NCI-H2107 (cell line): ENCODE measurements at places on chromosomes 6 and 20.

DNA sequence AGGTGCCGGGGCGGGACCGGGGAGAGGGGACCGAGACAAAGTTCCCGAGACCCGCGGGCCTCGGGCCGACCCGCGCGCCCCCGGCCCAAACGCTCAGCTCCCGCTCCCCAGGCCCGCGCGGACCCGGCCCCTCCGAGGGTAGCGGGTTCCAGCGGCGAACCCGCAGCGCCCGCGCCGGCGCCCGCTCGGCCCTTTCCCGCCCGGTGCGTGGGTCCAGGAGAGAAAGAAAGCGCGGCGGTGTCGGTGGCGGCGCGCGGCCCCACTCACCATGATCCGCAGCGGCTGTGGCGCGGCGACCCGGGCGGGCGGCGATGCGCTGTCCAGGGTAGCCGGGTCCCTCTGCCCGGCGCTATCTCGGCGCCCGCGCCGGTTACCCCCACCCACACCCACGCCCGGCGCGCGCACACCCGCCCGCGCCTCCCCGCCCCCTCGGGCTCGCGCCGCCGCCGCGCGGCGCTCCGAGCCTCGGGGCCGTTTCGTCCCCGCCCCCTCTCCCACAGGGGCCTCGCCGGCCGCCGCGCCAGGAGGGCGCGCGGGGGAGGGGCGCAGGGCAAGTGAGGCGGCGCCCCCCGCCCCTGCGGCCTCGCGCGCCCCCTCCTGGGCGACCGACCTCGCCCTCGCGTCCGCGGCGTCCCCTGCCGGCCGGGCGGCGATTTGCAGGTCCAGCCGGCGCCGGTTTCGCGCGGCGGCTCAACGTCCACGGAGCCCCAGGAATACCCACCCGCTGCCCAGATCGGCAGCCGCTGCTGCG is at the start of gene ELOVL2:
Gene ELOVL2, minus strand, starts transcription at position 345 of the 751 bp plus-strand sequence. Its CDS starts 75 bp downstream, at position 270.
- peak; percentile 16 for DNase-seq

GRCh38 chr6:146146836-146147235 is 118.0 kb downstream of the GRM1 start:
- no peak for DNase-seq

DNA sequence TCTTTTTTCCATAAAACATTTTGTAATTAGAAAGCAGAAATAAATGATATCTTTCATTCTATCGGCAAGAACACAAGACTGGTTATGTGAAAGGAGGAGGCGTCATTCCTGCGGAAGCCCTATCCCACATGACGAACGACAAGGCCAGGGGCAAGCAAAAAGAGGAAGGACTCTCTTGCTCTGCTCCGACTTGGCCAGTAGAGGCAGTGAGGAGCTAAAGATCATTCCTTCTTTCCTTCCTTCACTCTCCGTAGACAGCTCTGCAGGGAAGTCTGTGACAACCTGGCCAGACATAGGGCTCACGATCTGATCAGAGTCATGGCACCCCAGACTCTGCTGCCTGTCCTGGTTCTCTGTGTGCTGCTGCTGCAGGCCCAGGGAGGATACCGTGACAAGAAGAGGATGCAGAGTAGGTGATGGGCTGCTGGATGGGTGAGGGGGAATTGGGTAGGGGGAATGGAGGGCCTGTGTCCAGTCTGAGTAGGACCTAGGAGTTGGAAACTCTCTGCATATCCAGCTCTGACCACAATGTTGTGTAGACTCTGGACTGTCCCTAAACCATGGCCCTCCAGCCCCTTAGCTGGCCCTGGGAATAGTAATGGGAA is at the start of gene WFDC10A:
Gene WFDC10A, plus strand, starts transcription at position 244 of the 605 bp plus-strand sequence. Its CDS starts 75 bp downstream, at position 319.
- DNase-seq, result no peak

- DNase-seq, result no peak
Measured at GRCh38 chr20:33727806-33728205, 4.0 kb upstream of the ZNF341 start.

DNA sequence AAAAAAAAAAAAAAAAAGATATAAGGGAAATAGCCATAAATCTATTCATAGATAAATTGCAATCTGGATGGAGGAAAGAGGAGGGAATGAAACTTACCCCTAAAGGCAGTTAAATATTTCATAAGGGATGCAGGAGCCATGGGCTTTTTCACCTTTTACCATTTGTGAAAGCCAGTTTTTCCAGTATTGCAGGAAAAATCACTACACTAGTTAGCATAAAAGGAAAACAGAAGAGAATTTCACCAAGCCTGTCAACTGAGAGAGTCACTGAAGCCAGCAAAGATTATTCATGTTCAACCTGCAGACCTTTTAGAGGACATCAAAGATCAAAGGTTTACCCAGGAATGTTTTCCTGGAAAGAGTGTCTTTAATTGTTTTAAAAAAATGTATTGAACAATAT is 969.7 kb downstream of the KIF16B start:
- no peak for DNase-seq

GRCh38 chr20:35776513-35777101 is 4.8 kb downstream of the PHF20 start:
- DNase-seq, result no peak

- no peak for DNase-seq
Measured at GRCh38 chr20:55800552-55801245, 204.6 kb downstream of the CBLN4 start.

- DNase-seq, result no peak
Measured at GRCh38 chr6:119325559-119326265, 23.8 kb downstream of the MAN1A1 start.

DNA sequence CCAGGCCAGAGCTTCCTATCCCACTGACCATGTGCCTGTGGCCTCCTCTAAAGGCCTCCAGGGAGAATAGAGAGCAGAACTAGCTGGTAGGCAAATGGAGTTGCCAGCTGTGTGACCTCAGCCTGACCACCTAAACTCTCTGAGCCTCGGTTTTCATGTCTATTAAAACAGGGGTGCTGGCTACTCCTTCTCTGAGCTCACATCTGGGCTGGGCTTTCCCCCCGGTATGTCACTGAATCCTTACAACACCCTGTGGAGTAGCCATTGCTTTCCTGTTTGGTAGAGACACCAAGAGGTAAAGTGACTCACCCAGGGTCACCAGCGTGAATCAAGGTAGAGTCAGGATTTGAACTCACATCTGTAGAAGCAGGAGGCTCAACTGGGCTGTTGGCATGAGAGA is 132.1 kb downstream of the JPH2 start:
- no peak for DNase-seq

- no peak for DNase-seq
Measured at GRCh38 chr20:4821590-4821989, 99.9 kb downstream of the PRND start.

DNA sequence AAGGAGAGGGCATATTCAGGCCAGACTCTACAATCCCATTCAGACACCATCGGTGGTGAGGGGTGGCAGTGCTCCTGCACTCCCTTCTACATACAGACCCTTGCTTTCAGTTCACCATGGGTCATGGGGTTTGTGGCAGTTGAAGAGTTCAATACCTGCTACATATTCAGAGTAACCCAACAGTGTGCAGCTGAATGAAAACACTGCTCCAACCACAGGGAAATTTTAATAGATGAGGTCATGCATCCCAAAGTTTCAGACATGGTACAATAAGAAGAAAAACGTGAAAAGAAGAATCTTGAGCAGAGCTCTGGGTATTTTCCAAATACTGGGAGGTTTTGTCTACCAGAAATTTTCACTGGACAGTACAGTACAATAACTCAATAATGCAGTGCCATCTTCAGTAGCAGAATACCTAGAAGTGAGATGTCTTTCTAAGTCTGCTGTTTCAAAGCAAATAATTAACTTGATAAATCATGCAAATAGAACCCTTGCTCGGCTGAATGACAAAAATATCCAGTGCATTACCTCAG is 162.1 kb downstream of the PTPRK start:
- no peak for DNase-seq

DNA sequence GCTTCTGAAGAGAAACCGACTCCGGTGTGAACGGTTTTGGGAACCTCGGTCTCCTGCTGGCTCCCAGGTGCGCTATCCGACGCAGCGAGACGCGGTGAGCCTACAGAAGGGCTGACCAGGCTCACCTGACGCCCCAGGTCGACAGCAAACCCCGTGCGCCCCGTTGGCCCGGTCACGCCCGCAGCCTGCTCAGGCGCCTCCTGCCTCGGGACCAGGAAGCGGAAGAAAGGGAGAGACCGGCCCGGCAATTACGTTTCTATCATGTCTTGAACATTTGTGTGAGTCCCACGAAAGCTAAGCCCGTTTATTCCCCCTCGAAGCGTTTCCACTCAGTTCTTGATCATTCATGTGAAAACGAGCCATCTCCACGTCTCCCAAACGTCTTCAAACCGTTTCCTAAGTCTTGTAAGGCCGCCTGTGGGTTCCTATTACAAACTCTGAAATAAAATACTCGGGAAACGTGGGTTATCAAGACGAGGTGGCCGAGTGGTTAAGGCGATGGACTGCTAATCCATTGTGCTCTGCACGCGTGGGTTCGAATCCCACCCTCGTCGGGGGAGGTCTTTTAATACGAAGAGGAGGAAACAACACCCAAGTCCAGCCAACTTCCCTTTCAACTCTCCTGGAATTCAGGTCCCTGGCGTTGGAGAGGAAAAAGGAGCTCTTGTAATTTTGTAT is 150.5 kb upstream of the PRSS16 start:
- no peak for DNase-seq

DNA sequence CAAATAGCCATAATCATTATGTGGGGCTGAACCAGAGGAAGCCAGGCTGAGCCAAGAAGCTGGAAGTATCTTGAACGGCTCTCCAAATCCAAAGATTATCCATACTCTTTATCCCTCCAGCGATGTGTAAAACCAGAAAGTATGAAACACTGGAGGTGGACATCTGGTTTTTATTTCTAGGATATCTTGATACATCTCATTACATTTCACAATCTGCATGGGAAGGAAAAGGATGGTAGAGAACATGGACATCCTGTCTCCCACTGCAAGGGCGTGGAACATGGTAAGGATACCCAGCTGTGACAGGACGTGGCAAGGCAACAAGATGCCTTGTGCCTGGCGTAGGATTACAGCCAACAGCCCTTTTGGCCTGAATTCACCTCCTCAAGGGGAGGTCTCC is 20.1 kb downstream of the TRIM27 start:
- no peak for DNase-seq

DNA sequence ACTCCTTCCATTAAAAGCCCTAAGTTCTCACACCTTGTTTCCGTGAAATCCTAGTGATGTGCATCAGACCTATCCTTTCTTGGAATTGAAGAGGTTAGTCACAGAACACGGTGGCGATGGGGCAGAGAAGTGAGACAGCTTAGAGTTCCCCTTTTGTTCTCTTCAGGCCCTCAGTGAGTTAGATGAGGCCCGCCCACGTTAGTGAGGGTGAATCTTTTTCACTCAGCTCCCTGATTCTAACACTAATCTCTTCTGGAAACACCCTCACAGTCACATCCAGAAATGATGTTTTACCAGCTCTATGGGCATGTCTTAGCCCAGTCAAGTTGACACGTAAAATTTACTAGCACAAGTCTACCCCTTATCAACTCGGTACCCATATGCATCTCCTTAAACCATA is 172.7 kb upstream of the NOX3 start:
- DNase-seq, result no peak

- no peak for DNase-seq
Measured at GRCh38 chr6:138559143-138559542, 59.8 kb upstream of the NHSL1 start.

DNA sequence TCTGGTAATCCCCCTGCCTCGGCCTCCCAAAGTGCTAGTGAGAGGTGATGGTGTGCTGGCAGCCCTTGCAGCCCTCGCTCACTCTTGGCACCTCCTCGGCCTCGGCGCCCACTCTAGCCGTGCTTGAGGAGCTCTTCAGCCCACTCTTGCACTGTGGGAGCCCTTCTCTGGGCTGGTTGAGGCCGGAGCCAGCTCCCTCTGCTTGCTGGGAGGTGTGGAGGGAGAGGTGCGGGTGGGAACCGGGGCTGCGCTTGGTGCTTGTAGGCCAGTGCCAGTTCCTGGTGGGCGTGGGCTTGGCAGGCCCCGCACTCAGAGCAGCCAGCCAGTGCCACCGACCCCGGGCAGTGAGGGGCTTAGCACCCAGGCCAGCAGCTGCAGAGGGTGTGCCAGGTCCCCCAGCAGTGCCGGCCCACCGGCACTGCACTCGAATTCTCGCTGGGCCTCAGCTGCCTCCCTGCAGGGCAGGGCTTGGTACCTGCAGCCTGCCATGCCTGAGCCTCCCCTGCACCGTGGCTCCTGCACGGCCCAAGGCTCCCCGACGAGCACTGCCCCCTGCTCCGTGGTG is 189.0 kb upstream of the ASCC3 start:
- no peak for DNase-seq

- DNase-seq, result no peak
Measured at GRCh38 chr6:97969065-97969464, 686.0 kb upstream of the MMS22L start.

DNA sequence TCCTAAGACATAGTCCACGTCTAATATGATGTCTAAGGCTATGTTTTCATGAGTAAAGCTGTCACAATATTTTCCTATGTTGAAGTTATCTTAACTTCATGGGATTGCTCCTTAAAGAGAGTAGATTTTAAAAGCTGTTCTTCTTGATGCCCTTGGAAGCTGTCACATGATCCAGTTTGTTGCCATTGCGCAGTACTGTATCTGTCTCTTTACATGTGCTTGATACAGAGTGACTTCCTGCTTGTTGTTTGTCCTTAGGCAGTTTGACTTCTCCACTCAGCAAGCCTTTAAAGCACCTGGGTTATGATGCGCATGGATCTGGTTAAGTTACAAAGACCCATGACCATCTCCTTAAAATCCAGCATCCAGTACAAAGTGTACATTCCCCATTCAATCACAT is 85.4 kb downstream of the CDYL start:
- no peak for DNase-seq
